ENCODE measurements at places on chromosomes 6 and 20.

DNA sequence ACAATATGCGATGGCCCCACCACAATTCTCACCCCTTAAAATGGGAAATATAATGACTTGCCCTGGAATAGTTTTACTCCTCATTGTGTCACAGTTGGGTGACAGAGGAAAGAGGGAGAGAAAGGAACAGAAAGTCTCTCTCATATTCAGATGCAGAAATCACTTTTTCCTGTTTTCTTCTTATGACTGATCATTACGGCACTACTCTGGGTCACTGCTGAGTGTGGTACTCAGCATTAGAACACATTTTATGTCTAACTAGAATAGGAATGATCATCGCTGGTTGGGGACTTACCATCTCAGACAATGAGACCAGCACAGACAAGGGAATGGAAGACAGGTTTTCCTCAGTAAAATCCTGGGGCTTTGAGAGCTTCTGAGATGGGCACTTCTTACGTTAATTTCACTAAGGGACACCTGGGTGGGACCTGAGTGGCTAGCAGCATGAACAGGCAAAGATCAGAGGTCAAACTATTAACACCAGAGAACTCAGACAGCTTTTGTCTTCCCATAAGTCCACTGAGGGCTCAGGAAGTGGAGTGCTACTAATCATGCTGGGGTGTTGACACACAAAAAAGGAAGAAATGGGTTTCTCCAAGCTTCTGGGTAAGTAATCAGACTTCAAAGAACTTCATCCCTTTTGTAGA lies 54.9 kb upstream of the ARHGAP18 start:
- no peak for DNase-seq

DNA sequence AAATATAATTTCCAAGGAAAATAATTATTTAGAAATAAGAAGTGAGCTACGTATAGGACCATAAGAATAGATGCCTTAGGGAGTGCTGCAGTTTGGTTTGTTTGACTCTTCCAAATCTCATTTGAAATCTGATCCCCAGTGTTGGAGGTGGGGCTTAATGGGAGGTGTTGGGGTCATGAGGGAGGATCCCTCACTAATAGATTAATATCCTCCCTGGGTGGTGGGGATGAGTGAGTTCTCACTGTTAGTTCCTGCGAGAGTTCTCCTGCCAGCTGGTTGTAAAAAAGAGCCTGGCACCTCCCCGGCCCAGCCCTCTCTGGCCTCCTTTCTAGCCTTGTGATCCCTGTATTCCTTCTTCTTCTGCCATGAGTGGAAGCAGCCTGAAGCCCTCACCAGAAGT lies 69.3 kb downstream of the RCAN2 start:
- DNase-seq = no peak

DNA sequence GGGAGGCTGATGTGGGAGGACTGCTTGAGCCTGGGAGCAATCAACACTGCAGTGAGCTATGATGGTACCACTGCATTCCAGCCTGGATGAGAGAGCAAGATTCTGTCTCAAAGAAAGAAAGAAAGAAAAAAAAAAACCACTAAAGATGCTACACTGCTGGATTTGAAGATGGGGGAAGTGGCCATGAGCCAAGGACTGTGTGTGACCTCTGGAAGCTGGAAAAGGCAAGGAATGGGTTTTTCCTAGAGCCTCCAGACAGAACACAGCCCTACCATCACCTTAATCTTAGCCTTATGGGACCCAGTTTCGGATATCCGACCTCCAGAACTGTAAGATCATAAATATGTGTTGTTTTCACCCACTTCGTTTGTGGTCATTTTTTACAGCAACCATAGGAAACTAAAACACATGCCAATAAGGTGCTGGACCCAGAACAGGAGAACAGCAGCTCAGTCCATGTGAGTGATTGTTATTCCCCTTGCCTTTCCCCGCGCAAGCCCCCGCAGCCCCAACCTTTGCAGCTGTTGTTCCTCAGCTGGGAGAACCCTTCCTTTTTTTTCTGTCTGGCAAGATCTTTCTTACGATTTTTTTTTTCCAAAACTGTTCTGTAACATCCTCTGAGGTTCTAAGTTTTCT lies 11.1 kb upstream of the VAPB start:
- no peak for DNase-seq

DNA sequence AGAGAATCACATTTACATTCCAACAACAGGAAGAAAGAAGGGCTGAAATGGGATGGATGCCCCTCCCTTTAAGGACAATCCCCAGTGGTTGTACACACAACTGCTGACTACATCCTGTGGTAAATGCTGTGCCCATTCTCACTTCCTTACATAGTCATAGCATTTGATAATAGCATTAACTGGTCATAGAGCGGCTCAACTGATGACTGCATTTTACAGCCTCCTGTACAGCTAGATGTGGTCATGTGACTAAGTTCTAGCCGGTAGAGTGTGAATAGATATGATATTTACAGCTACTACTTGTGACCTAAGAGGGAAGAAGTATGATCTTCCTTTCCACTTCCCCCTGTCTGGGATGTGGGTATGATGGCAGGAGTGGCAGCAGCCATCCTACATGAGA lies 24.7 kb downstream of the KCNK17 start:
- DNase-seq = no peak

- no peak for DNase-seq
Measured at GRCh38 chr20:33846291-33846935, 35.3 kb downstream of the CHMP4B start.

- DNase-seq = no peak
Measured at GRCh38 chr6:160238278-160238711, 20.3 kb downstream of the SLC22A2 start.

GRCh38 chr20:20207872-20208271 lies 155.5 kb downstream of the CFAP61 start:
- DNase-seq = no peak

- no peak for DNase-seq
Measured at GRCh38 chr6:37092923-37093727, 76.8 kb upstream of the PIM1 start.

Measured in SHP77 (cell line).